Small intestine (tissue), 16 donors: ENCODE measurements at places on chromosomes 2 and 18.
A peak's percentile ranks its signal among the peaks of the same experiment; 100 is the strongest.

- DNase-seq: no peak
These were observed 199.7 kb upstream of the SLC14A2 start for GRCh38 chr18:45415614-45416013.

DNA sequence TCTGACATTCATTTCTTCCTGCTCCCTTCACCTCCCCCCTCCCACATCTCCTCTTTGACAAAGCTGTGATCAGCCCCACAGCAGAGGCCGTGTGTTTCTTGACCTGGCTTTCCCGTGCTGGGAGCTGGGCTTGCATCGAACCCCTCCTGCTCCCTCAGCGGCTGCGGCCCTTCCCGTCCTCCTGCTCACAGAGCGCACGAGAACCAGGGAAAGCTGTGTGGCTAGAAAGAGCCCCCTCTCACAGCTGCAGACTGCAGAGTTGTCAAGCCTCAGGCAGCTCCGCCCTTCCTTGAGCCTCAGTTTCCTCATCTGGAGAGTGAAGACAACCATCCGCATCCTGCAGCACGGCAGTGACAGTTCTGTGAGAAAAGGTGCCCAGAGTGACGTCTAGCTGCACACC is 65.7 kb upstream of the GLI2 start:
- no peak for DNase-seq

DNA sequence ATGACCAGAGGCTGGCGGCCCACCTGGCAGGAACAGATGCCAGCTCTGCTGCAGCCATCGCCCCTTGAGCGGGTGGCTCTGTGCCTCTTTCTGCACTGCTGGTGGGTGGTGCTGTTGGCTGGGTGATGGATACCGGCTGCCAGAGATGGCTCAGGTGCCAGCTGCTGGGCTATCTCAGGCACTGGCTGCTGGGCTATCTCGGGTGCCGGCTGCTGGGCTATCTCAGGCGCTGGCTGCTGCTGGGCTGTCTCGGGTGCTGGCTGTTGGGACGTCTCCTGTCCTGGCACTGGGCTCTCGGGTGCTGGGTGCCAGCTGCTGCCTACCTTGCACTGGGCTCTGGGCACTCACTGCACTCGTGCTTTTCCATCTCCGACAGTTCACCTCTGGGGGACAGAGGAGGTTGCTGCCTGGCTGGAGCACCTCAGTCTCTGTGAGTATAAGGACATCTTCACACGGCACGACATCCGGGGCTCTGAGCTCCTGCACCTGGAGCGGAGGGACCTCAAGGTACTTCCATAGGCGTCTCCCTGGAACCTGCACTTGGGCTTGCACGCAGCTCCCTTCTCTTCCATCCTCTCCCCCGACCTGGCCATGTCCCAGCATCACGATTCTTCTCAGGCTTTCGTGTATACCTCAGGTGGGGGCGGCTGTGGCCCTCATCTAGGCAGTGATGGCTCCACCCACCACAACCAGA is 98.4 kb downstream of the USP40 start:
- no peak for DNase-seq

- no peak for DNase-seq
These were observed 589 bp upstream of the SGPP2 start for GRCh38 chr2:222423632-222424275.

DNA sequence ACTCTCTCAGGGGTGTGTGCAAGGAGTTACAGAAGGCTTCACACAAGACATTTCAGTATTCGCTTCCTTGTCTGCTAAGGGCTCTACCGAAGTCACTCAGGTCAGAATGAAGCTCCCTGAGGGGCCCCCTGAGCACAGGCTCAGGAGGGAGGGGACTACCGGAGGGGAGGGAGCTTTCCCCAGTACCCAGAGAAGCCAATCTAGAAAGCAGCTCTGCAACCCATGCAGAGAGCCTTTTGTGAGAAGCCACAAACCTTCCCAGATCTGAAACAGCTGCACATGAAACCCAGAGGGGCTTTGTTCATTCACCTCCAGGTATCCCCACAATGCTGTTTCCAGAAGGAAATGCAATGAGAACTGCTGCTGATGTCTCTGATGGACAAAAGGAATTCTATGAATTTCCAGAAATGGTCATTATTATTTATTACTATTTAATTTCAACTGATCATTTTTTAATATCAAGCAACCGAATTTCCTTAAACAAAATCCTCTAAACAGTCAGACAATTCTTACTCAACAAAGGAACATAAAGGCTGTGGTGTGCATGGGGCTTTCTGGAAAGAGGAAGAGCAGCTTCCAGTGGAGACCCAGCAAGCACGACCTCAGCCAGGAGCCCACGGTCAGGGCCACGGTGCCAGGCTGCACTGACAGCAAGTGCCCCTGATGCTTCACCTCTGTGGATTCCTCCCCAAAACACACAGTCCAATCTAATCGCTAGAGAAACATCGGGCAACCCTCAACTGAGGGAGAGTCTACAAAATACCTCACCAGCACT is 42.0 kb downstream of the NDUFA10 start:
- DNase-seq: no peak

DNA sequence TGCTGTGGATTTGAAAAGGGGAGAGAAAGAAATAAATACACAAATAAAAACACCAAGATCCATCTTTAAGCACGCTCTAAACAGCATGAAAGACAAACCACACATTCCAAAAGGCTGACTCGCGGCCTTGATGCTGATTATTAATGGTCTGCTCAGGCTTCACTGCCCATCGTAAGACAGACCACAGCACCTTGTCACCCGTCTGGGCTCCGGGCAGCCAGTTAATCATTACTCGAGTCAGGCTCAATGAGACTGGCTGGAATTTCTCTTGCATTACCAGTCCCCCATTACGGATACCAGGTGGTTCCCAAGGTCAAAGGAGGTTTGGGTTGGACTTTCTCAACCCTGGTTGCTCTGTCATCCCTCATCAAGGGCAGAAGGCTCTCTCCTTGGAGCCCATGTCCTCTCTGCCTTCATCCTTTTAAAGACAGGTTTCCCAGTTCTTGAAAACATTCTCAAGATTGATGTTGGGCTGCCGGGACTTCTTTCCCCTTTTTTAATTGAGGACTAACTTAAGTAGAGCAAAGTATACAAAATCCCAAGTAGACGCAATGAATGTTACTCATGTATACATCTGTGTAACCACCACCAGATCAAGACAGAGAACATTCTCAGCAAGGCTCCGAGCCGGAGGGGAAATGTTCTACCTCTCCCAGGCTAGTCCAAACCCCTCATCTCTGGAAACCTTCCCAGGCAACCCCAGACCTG is 8.1 kb downstream of the SMAD7 start:
- peak; percentile 87 for DNase-seq

DNA sequence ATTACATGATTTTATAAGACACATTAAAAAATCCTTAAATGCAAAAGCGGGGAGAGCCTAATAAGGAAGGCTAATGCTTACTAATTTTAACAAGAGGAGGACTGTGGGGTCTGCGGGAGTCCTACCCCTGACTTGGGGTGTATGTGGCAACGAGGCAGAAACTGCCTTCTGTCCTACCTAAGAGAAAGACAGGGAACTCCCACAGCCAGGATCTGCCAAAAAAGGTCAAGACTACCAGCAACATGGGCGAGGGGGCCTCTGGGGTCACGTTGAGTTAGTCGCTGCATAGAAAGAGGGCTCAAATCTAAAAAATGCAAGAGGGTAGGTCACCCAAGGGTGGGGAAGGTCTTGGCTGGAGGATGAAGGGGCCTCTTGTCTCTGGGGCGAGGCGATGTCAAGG is 529 bp upstream of the AMER3 start:
- no peak for DNase-seq

DNA sequence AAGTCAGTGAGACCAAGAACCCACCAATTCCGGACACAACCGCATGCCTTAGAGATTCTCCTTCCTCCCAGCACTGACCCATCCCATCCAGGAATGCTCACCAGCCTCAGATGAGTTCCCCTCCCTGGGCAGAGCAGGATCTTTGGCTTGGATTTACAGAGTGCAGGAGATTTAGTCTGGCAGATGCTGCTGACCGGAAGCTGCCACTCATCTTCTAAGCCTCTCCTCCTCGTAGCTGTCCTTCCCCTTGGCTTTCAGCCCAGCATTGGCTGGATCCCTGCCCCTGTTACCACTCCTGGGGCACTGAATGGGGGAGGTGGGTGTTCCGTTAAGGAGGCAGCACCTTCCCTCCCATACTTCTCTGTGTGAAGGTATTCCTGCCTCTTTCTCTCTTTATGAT is 53.2 kb downstream of the VWA3B start:
- DNase-seq: peak; percentile 11

GRCh38 chr2:229931241-229931640 is 8.9 kb downstream of the FBXO36 start:
- no peak for DNase-seq
